ENCODE measurements at places on chromosomes 13 and 19.
A peak's percentile ranks its signal among the peaks of the same experiment; 100 is the strongest.

DNA sequence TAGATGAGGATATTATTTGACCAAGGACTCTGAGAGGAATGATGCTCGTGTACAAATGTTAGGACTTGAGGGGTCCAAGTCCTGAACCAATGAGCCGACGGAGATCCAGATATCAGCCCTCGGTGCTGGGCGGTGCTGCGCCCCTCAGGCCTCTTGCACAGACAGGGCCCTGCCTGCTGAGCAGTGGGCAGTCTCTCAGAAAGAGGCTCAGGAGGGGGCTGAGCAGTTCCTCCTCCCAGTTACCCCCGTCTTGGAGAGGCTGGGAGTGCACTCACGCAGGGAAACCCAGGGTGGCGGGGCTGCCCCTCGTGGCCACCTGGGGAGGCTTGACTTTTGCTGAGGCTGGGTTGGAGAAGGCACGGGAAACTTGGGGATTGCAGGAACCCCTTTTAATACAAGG is 18.4 kb downstream of the TEX29 start:
- DNase-seq = no peak

DNA sequence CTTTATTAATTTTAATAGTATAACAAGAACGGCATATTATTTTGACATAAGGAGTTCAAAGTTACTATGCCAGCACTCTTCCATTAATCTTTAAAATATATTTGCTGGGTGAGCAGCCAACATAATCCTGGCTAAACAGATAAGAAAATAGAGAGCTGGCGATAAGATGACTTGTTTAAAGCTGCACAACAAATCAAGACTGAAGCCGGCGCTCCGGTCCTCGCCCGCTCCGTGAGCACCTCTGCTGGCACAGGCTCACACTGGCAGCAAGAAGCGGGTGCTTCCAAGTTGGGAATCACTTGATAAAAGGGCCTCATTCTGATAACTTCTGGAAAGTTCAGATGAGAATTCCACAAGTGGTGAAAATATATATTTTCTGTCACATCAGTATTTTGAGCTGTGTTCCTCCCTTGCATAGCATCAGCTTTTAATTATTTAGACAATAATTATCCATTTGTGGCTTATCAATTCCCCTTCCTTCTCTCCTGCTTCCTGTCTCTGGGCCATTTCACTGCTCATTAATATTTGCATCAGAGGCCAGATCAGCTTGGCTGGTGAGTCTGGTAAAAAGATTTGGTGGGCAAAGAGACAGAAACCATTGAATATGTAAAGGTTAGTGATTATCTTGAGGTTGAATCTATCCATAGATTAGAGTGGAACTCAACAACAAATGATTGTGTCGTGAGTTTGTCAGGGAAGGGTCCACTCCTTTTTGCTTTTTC is 205.3 kb downstream of the MZT1 start:
- DNase-seq = peak; percentile 10

- peak; percentile 85 for DNase-seq
These were observed 13.3 kb upstream of the ZNF57 start for GRCh38 chr19:2887391-2887914.

DNA sequence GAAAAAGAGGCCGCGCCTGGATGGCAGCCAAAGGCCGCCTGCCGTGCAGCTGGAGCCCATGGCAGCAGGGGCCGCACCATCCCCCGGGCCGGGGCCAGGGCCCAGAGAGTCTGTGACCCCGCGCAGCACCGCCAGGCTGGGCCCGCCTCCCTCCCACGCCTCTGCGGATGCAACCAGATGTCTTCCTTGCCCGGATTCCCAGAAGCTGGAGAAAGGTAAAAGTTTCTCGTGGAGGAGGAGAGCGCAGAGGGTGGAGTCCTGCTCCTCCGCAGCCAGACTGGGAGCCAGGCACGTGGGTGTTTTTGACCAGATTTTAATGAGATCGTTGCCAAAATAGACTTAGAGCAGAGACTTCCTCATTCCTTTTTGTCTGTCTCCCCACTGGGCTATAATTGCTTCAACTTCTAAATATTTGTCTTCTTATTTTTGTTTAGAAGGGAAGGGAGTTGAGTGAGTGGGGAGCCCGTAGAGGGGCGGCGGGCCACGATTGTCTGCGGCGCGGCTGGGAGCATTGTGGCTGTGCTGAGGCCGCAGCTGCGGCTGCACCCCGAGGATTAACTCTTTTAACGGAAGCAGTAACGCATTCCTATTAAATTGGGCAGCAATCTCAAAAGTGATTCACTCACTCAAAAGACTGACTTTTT is 22.8 kb upstream of the NDUFS7 start:
- DNase-seq = peak; percentile 24

DNA sequence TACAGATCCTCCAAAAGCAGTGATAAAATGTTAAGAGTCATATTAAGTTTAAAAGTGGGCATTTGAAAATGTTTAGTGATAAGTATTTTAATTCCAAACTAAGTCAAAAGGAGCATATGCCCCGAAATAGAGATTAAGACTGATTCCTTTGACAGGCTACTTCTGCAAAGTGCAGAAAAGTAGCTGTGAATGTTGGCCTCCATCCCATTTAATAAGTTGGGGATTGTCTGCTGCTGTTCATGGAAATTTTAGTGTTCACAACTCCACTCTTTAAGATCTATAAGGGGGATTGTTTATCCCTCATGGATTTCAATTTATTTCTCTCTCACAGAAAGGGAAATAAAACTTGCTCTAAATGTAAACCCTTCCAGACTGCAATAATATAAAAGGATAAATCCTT is 278.3 kb downstream of the KCTD12 start:
- DNase-seq = no peak

- no peak for DNase-seq
These were observed 470.2 kb upstream of the PRR20A start for GRCh38 chr13:56670563-56670962.

DNA sequence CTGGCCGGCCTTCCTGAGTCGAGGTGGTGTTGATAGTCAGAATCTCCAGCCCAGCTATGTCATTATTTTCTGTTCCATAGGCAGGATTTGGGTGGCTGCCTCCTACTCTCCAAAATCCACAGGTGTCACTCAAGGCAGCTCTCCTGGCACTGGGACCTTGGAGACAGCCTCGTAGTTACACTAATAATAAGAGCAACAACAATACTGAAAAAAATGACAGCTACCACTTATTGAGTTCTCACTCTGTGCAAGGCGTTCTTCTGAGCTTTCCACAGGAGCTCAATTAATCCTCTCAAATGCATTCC is 12.2 kb upstream of the KLK12 start:
- DNase-seq = no peak

DNA sequence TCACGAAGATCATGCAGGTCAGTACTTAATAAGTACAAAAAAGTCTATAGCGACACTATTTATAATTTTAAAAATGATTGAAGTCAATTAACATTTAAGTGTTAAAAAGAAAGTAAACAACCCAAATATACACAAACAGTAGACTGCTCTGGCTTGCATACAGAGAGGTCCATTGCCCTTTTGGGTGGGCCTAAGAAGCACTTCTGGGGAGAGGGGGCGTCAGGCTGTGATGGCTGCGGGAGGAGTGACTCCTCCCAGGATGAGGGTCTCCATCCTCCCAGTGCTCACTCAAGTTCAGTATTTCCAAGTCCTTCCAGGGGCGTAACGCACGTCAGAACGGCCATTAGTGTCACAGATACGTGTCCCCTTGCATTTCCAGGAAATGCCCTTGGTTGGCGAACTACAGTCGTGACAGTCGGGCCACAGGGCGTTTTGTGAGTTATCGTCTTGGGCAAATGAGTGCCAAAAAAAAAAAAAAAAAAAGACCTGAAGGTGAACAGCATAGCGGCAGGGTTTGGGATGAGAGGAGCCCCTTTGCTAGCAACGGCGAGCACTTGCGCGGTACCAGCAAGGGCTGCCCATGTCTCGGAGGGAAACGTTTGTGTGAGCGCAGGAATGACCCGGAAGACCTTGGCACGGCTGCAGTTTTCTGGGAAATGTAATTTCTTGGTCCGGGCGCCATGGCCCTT is at the start of gene SCGB2B2:
SCGB2B2 (minus strand) TSS at position 463 of the 689 bp plus-strand sequence. CDS start 82,596 bp downstream, outside the sequence.
- no peak for DNase-seq

DNA sequence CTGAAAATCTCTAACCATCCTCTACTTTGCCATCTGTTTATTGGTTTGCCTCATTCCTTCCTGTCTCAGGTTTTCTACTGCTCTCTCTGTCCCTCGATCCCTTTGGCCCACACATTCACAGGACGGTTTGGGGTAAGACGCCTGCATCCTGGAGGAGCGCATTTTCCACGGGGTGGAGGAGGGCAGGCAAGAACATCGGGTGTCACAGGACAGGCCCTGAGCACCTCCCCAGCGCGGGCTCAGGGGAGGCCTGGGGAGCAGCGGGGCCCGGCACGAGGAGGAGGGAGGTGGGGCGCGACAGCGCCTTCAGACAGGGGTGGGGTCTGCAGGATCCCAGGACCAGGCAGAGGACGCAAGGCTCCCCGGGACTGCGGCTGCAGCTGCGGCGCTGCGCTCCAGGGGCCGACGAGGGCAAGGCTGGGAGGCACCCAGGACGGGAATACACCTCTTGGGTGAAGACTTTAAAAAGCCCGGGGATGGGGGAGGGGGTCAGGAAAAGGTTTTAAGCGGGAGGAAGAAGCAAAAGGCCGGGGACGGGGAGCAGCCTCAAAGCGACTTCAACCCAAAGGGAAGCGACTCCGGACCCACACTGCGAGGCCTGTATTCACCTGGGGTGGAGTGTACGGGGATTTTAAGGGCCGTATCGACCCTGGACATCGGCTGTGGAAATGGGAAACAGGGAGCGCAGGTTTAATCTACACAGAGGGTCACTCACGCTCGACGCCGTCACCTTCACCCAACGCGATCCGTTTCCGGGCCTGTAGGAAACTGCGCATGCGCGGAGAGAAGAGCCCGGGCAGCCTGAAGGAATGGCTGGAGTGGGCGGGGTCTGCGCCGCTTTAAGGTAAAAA is at the start of gene ZNF415:
ZNF415 (minus strand) TSS at position 770 of the 851 bp plus-strand sequence. CDS start 10,234 bp downstream, outside the sequence.
- DNase-seq = peak; percentile 35

- DNase-seq = no peak
These were observed 124.0 kb upstream of the FNDC3A start for GRCh38 chr13:48851707-48852106.

GRCh38 chr19:1057176-1057855 is 9.7 kb upstream of the ARHGAP45 start:
- peak; percentile 29 for DNase-seq

DNA sequence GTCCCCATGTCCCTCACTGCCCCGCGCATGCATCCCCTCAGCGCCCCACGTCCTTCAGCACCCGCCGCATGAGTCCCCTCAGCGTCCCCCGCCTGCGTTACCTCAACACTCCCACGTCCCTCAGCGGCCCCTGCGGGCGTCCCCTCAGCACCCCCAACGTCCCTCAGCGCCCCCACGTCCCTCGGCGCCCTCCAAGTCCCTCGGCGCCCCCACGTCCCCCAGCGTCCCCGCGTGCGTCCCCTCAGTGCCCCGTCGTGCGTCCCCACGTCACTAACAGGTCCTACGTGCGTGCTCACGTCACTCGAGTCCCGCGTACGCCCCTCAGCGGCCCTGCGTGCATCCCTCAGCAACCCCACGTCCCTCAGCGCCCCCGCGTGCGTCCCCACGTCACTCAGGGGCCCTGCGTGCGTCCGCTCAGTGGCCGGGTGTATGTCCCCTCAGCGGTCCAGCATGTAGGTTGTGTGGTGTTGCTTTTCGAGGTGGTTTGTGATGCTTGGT is 19.5 kb upstream of the GAS6 start:
- no peak for DNase-seq
